ENCODE measurements at places on chromosomes 2 and 18.

GRCh38 chr2:218357236-218358177 lies 850 bp downstream of the CATIP start:
- DNase-seq, result no peak

DNA sequence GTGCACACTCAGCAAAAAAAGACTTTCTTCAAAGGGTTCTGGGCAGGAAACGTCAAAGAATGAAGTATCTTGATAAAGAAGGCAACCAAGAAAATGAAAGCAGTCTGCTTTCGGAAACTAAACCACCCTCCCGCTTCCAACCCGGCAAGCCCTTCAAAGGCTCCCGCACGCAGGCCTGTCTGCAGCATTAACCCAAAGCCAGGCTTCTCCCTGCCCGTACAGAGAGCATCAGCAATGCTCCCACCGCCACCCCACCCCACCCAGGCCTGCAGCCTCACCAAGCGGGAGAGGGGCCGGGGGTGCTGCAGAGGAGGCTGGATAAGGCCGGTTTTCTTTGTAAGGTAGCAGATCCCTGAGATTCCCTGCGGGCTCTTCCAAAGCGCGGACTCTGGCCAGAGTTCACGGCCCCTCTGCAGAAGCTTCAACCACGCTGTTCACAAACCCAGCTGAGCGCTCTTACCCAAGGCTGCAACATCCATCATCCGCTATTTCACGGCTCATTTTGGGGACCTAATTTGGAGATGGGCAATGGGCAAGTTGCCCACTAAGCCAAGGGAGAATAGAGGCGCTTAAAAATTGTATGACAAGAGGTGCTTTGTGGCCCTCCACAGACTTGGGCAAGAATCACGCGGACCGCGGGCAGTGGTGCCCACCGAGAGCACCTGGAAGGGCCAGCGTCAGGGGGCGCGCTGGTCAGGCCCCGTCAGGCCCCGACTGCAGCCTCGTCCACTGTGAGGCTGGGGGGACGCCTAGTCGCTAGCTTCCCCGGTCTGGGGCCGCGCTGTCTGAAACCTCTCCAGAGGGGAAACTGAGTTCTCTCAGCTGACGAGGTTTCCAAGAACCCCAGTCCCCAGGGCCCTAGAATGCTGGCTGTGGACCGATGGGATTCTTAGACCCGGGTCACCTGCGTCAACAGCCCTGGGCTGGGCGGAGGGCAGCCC lies 225.4 kb upstream of the ID2 start:
- peak; percentile 21 for DNase-seq

GRCh38 chr2:173773076-173773475 lies 192.1 kb downstream of the SP3 start:
- DNase-seq, result no peak

GRCh38 chr2:58056192-58056916 lies 9.7 kb downstream of the VRK2 start:
- no peak for DNase-seq

DNA sequence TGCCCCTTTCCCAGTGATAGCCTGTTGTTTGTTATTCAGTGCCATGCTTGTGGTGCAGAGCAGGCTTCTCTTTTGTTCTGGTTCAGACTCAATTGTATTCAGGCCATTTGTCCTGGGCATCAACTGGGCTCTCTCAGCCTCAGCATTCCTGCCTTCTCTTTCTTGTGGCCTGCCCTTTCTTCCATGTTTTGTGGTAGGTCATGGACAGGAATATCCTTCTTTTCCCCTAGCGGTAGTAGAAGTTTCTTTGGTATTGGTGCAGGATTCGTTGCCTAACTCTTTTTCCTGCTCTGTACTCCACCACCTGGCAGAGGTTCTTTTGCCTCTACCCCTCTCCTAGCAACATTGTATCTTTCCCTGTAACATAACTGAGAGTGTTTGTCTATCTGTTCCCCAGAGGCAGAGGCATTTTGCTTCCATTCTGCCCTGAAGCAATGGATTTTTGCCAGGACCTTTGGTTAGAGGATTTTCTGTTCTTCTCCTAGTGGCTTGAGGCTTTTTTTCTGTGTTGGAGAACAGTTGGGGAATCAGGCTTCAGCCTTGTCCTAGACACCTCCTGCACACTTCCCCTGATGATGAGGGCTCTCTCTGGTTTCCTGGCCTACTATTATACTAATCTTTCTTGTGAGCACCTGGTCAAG lies 68.5 kb downstream of the NCOA1 start:
- DNase-seq, result no peak

DNA sequence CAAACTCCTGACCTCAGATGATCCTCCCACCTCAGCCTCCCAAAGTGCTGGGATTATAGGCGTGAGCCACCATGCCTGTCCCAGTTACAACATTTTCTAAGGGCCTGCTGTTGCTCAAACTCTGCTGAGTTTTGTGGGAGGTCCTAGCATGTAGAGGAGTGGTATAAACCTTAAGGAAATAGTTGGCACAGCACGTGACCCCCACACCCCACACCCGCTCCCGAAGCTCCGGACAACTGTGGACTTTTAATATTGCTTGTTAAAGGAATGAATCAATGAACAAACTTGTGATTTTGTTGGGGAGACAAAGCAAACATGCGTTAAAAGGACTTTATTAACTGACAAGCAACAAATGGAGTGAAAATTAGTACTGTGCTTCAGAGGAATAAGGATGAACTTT lies 137.8 kb upstream of the GATA6 start:
- DNase-seq, result no peak

DNA sequence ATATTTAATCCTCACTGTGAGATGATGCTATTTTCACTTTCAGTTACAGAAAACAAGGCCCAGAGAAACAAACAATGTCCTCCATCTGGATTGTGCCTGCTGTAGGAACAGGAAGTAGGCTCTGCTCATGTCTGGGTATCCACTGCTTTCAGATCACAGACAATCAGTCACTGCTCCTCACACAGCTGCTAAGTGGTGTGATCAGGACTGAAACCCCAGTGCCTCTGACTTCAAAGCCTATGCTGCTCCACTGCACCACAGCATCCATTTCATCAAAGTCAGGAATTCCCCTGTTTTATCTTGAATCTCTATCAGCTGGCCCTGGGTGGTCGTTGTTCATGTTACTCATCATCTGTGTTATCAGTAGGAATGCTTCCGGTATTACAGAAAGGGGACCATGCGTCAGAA lies 303.8 kb upstream of the TRIB2 start:
- no peak for DNase-seq
